ENCODE measurements at places on chromosomes 3 and 15. TPM values are rescaled to one million over a fixed set of nuclear protein-coding genes. Genes with fewer than 3 reads are reported as not detected.

DNA sequence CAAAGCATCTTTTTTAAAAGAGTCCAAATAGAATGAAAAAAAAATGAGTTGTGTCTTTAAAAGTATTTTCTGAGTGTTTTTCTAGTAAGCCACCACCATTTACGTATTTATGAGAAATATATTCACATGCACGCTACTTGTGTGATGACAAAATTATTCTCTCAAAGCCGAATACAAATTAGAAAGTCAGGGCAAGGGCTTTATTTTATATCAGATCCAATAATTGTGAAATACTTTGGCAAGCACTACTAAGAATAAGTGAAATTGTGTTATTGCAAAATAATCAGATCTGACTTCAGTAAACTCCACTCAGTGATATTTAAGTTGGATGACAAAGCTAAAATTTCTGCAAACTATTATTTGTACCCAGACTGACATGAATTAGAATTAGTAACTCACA is 589.3 kb upstream of the KCNMB2 start:
- no peak for DNase-seq

DNA sequence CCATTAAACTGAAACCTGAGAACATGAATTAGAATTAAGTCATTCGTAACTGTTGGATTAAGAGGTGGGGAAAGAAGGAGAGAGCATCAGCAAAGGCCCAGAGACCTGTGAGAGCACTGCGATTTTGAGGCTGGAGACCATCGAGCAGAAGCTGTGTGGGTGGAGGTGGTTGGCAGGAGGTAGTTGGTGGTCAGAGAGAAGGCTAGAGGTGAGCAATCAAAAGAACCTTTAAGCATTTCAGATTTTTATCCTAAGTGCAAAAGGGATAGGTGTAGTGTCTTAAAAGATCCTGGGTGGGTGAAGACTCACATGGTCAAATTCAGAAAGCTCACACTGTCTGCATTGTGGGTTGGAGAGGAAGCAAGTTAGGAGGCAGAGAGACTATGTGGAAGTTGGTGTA is 65.1 kb upstream of the TEX264 start:
- DNase-seq, result no peak

GRCh38 chr3:171838218-171838720 is 4.9 kb upstream of the TMEM212 start:
- no peak for DNase-seq

- no peak for DNase-seq
Measured at GRCh38 chr15:101488300-101489164, 975 bp downstream of the PCSK6 start.

DNA sequence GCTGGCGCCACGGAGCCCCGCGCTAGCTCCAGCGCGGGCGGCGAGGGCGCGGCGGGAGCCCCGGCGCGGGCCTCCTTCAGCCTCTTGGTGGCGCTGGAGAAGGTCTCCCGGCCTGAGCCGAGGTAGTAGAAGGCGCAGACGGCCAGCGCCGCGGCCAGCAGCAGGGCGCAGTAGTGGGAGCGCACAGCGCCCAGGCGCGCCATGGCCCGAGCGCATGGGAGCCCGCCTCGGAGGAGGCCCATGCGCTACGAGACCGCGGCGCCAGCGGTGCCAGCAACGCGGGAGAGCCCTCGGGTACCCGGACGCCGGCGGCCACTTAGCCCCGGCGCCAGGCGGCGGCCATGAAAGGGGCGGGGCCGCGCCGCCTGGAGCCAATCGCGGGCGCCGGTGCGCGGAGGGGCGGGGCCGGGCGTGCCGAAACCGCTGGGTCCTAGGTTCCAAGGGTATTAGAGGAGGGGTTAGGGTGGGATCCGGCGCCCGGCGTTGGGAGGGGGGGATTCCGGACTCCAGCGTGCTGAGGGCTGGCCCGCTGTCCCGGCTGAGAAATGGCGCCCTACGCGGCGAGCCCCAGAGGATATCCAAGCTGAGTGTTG is at the start of gene XXYLT1:
Gene XXYLT1 (minus strand): TSS at position 343 of the 593 bp plus-strand sequence. CDS start 101 bp downstream, at position 242.
- DNase-seq, result peak; percentile 69

DNA sequence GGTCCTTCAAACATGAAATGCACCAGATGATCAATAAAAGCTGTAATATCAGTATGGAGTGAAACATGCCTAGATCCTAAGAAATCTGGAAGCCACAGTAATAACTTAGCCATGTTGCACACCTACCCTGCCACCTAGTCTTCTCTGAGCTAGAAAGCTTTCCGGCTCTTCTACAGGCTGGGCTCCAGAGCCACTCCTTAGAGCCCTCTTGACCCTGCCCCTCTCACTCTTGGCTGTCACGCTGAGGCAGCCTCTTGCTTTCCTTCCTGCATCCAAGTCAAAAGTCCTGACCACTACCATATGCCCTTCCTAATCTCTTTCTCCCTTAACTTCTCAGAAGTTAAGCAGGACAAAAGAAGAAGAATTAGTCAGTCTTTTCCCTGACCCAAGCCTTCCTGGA is 17.7 kb downstream of the RBM15B start:
- DNase-seq, result no peak

GRCh38 chr15:90557186-90558084 is 27.7 kb downstream of the CRTC3 start:
- DNase-seq, result no peak

DNA sequence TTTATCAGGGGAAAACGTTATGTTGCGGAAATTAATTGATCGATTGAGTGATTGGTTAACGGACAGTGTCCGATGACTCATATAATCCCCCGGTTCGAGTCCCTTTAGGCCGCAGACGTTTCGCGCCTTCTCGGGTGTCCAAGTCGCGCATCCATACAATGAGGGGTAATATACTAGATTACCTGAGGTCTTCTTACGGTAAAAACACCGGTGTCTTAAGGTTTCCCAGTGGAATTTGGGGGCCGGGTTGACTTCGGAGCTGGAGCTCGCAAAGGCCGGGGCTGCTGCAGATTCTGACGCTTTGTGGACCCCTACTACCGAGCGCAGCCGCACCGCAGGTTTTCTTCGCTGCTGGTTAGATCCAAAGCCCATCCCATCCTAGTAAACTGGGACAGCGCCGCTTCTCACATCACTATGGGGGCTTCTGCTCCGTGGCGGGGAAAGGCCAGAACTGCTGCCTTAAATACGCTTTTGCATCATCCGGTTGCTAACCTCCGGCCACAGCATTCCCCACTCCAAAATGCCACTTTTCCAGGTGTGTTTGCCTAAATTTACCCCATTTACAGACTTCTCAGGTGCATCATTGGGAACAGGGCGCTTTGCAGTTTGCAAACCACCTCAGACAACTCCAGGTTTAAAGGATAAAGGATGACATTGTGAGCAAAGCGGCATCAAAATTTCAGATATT is 858 bp upstream of the SACM1L start:
- peak; percentile 76 for DNase-seq

- DNase-seq, result no peak
Measured at GRCh38 chr3:46168583-46169345, 39.3 kb downstream of the CCR1 start.

DNA sequence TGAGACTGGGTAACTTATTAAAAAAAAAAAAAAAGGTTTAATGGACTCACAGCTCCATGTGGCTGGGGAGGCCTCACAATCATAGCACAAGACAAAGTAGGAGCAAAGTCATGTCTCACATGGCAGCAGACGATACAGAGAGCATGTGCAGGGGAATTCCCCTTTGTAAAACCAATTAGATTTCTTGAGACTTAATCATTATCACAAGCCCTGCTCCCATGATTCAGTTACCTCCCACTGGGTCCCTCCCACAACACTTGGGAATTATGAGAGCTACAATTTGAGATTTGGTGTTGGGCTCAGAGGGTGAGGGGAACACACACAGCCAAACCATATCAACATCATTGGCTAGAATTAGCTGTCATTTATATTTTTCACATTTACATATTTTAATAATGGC is 221.0 kb downstream of the RSRC1 start:
- DNase-seq, result no peak

DNA sequence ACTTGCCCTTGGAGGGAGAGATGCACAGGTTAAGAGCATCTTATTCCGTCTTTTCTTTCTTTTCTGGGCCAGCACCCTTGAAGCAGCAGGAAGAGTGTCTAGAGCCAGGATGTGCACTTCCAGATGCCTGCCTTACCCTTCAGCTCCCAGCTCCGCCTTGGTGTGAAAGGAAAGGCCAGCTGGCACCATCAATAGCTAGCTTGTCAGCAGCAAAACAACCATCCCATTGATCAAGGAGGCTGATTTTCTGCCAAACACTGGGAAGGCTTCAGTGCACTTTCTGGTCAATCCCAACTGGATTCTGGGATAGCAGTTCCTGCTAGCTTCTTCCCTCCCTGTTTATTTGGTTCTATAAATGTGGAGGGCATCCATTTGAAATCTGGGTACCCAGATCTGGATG is 110.9 kb upstream of the GALNT15 start:
- no peak for DNase-seq

DNA sequence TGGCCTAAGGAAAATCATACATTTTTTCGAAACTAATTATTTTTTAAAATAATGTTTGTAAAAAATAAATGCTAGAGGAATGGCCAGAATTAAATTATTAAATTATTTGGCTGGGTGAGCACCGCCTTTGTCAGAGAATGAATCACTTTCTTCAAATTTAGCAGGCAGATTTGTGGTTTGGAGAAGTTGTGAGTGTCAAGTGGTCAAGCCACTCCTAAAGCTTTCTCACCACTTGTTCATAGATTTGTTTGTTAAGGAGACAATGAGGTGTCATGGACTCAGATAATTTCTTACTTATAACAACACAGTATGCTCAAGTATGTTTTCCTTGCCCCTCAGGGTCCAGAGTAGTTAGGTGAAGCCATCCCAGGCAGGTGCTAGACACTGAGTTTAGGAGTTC is 196.2 kb downstream of the TUSC7 start:
- no peak for DNase-seq

- no peak for DNase-seq
Measured at GRCh38 chr3:146969356-146969755, 364.2 kb upstream of the PLSCR5 start.

DNA sequence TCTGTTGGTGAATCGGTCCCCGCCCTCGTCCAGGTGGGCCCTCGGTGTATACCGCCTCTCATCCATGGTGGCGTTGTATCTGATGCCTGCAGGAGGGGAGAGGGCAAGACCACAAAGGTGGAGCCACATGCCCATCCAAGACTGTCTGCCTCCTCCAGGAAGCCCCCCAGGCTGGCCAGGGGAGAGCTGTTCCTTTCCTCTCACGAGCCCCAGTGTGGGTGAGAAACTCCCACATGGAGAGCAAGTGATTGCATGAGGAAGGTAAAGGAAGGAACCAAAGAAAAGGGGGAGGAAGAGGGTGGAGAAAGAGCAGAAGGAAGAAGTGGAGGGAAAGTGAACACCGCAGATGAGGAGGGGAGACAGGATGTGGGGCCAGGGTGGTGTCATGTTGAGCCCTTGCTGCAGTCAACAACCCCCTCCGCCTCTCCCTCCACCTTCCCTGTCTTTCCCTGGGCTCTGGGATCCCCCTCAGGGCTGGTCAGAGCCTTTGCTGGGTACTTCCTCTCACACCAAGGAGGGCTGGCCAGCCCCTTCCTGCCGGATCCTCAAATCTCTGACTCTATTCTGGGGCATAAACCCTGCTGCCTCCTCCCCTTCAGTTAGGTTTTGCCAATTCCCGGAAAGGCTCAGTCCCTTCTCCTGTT is 49.3 kb downstream of the FEM1B start:
- no peak for DNase-seq

- DNase-seq, result no peak
Measured at GRCh38 chr3:69009559-69010410, 3.7 kb downstream of the EOGT start.

- no peak for DNase-seq
Measured at GRCh38 chr3:70840106-70840870, 527.9 kb upstream of the MDFIC2 start.

DNA sequence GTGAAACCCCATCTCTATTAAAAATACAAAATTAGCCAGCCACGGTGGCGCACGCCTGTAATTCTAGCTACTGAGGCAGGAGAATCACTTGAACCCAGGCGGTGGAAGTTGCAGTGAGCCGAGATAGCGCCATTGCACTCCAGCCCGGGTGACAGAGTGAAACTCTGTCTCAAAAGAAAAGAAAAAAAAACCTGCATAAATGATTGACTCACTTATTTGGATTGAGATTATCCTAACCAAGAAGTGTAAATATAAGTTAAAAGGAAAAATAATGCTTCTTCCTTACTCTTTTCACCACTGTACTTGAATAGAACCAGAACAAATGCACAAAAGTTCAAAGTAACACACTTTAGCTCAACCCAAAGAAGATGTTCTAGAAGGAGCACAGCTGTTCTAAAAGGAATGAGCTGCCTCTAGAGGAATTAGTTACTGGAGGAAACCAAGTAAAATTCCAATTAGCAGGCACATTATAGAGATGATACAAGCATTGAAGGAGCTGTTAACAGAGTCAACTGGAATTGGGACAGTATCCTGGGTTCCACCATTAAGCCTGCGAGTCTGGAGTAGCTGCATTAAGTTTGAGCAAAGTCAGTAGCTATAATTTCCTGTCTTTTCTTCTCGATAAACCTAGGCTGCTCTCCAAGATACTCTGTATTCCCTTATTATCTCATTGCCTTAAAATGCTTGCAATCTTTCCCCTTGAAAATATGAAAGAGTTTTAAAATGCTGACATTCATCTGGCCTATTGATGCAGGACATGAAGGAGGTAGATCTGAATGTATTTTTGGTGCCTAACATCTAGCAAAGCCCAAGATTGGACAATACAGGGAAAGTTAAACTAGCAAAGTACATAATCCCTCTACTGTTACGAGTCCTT is 9.5 kb downstream of the MTHFS start:
- no peak for DNase-seq

DNA sequence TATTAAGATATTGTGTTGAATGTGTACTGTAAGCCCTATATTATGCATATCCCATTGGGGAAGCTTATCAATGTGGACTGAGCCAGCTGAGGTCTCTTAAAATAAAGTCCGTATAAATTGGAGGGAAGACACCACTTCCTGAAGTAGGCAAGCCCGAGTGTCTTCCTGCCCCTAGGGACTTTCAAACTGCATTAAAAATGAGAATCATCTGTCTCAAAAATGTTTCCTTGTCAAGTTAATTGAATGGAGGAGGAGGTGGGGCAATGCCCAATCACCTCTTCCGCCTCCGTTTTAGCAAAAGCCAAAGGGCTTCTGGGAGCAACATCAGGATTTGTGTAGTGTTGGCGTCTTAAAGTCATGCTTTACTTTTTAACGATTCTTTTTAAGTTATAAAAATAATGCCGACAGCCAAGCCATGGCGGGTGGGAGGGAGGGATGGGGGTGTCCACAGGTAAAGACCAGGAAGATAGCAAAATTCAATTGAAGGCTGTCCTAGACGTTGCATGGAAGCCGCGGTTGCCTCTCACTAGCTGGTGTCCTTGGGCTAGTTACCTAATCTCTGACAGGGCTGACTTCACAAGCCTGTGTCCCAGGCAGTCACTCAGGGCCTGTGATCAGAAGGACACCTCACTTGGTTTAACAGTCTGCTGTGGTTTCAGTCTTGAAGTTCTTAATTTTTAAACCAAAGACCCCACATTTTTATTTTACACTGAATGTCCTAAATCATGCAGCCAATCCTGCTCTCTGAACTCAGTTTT is 524.9 kb upstream of the PROK2 start:
- DNase-seq, result no peak

- no peak for DNase-seq
Measured at GRCh38 chr15:29692527-29692926, 129.7 kb downstream of the TJP1 start.

SQOR gene
- total RNA-seq, result 0.25 TPM

TNFAIP8L3 gene
- 0.67 TPM for total RNA-seq

ARHGEF26 gene
- total RNA-seq, result 15.6 TPM

TMEM108 gene
- total RNA-seq, result 14.3 TPM

OXTR gene
- total RNA-seq, result 2.2 TPM

FBN1 gene
- 3.3 TPM for total RNA-seq

NAA80 gene
- total RNA-seq, result 10.1 TPM

MAPKBP1 gene
- 11.3 TPM for total RNA-seq

FMN1 gene
- 2.9 TPM for total RNA-seq

KIF23 gene
- total RNA-seq, result 77.4 TPM

GLDN gene
- 0.50 TPM for total RNA-seq

GADL1 gene
- total RNA-seq, result 0.30 TPM

SERINC4 gene
- not detected for total RNA-seq

SMAD6 gene
- 7.0 TPM for total RNA-seq

FRMD4B gene
- total RNA-seq, result 7.2 TPM

All from H1 (cell line).